ENCODE measurements at places on chromosomes 3 and 15.

GRCh38 chr3:15081960-15082664, 16.8 kb downstream of the RBSN start:
- DNase-seq = no peak

DNA sequence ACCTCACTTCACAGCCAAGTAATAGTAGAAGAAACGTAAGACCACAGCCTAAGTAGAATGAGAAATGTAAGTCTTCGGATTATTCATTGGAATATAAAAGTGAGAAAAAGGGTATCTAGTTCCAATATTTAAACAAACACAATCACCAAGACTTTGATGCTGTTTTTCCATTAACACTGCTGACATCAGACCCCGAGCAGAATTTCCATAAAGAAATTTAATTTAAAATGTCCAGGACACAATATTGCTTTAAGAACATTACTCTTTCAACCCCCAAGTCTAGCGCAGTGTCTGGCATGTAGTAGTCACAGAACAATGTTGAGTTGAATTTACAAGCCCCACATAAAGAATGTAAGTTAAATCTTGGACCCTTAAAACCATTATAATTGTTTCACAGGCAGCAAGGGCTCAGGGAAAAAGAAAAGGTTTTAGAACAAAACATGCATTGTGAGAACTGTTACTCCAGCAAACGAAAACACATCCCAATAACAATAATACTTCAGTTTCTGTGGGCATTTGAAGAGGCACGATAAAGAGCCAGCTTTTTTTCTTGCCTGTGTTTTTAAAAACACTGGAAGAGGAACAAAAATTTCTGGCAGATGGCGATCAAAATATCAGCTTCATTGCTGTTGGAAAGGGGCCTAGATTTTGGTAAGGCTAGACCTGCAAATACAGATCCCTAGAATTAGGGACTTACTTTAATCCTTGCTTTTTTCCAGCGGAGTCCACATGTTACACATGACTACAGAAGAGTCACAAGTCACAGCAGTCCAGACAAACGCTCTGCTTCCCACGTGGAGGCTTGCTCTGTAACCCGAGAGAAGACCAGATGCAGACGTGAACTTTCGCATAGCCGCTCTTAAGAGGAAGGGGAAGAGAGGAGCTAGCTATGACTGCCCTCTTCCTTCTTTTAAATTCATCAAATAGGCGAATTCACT, 77.9 kb upstream of the IGSF10 start:
- DNase-seq = no peak

DNA sequence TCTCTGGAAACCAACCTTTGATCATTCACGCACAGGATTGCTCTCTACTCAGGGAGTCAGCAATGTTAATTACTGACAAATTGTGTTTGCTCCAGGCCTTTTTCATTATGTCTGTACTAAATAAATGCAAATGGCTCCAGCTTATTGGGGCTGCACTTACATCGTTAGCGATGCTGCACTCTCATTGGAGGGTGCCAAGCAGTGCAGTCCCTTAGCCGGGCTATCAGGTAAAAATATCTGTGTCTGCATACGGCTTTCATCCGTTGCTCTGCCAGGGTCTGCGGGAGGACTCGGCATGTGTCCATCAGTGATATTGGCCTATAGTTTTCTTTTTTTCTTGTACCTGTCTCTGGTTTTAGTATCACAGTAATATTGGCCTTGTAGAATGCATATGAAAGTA, 471.5 kb upstream of the CADM2 start:
- no peak for DNase-seq

DNA sequence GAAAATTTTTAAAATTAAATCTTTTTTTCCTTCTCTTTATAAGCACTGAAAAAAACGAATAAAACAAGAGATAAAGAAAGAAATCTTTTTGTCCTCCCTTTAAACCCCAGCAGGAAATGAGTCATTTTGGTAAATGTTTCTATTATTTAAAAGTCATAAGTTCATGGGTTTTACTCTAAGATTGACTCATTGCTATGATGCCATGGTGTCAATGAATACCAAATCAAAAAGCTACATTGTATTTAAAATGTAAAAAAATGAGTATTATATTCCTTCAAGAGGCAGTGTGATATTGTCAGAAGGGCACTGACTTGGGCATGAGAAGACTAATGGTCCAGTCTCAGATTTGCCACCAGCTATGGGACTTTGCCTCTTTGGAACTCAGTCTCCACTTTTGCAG, 303.4 kb upstream of the DNAJC19 start:
- no peak for DNase-seq

DNA sequence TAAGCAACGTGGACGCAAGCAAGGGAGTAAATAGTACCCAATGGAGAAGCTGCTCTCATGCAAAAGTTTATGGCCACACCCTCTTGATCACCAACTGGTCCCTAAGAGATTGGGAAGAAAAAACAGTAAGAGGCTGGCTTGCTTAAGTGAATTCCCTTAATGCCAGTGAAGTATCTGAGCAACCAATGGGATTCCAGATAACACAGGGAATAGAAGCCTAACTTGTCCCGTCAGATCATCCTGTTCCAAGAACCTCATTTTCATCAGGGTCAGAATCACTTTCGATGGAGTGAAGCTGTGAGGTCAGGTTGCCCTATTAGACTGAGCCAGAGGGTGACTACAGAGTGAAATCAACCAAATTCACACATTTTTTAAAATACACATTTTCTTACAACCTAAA, 104.3 kb downstream of the CD47 start:
- DNase-seq = no peak

DNA sequence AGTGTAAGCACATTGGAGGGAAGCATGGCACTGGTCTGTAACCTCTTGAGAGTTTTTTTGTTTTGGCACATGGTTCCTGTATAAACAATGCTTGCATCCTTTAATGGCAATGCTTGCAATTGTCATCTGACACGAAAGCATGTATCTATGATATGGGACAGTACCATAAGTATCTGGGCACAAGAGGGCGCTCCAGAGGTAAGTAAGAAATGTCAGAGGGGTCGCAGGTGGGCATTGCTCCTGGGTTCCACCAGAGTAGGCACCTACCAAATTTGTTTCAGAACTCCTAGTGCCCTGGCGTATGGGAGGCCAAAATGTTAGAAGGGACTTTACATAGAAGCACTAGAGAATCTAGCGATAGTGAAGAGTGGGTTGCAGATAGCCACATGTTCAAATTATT, 58.7 kb upstream of the BCHE start:
- DNase-seq = no peak

Measured in activated T-helper 1 cell treated with anti-CD3 and anti-CD28 coated beads, Interleukin-2, amount 50 U/mL, for 16 hours (primary cell).